ENCODE measurements at places on chromosomes 16 and 17.

GRCh38 chr16:69384974-69385373 is 833 bp downstream of the TERF2 start:
- no peak for DNase-seq

- DNase-seq = no peak
Measured at GRCh38 chr16:13036600-13036999, 135.2 kb downstream of the SHISA9 start.

GRCh38 chr16:88570691-88571092 is 489 bp downstream of the ZC3H18 start:
- DNase-seq = peak; percentile 40

DNA sequence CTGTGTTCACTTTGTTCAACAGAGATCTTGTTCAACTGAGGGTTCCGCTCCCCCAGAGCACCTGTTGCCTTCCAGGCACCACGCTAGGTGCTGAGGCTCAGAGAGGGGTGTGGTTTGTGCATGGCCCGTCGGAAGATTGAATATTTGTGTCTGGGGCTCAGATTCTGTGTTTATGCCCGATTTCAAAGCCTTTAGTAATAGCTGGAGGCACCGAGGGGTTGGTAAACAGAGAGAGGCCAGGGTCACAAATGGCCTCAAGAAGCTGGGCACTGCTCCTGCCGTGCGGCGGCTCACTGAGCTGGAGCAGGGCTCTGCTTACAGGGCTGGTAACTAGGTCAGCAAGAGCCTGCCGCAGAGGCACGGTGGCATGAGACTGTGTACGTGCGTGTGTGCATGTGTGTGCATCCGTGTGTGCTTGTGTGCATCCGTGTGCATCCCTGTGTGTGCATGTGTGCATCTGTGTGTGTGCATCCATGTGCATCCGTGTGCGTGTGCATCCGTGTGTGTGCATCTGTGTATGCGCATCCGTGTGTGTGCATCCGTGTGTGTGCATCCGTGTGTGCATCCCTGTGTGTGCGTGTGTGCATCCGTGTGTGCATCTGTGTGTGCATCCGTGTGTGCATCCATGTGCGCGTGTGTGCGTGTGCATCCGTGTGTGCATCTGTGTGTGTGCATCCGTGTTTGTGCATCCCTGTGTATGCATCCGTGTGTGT is 5.4 kb downstream of the ITGAE start:
- no peak for DNase-seq

GRCh38 chr16:81904320-81904719 is 107.0 kb downstream of the SDR42E1 start:
- no peak for DNase-seq

GRCh38 chr17:45847747-45848146 is 3.1 kb downstream of the SPPL2C start:
- DNase-seq = no peak

DNA sequence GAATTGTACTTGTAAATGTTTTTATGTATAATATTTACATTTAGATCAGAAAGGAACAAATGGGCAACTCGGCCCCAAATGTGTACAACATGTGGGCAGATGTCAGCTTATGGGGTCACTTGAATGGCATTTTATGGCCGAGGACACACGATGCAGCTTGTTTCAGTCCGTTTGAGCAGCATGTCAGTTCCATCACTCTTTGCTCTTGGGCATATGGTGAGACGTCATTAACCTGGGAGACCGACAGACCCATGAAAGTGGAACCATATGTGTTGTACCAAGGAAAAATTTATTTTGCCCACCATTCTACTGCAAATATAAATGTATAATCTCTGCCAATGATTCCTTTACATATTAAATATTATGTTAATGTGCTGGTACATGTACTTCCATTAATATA is 561.9 kb upstream of the SOX9 start:
- DNase-seq = no peak

DNA sequence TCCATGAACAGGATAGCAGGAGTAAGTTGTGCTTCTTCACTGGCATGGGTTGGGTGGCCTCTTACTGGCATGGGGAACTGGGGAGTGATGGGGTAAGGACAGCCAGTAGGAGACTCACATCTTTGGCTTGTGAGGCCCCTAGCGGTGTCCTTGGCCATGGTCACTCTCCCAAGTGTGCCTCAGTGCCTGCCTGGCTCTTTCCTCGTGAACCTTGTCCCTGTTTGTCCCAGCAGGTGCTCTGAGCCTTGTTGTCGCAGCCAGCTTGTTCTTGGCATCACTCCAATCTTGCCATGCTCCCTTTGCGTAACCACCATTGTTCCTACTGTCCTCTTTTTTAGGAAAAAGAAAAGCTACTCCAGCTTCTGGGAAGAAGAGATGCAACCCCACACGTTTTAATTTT is 53.6 kb upstream of the SDK2 start:
- no peak for DNase-seq

DNA sequence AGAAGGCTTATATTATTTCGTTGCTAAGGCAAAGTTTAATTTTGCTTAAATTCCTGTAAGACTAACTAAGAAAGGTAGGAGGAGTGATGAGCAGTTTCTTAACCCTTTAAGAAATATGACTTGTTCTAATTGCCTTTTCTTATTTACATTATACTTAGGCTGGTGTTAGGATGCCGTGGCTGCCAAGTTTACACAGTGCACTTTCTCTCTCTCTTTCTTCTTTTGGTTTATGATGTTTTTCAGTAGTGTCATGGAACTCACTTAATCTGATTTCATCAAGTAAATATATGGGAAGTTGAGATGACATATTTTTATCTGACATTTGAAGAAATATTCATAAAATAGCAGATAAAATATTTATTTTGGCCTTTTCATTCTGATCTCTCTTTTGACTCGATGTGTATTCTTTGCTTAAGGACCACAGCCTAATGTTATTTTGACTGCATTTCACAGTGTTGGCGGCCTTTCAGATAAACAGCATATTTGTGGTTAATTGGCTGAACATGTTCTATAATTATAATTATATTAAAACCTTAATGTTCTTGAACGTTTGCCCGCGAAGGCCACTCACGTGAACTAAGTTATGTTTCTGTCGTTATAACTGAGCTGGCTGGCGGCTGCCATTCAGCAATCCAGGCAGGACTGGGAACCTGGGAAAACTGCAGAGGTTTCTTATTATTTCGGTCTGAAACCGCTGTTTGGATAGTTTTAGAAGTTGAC is 191.6 kb downstream of the WWOX start:
- DNase-seq = no peak

DNA sequence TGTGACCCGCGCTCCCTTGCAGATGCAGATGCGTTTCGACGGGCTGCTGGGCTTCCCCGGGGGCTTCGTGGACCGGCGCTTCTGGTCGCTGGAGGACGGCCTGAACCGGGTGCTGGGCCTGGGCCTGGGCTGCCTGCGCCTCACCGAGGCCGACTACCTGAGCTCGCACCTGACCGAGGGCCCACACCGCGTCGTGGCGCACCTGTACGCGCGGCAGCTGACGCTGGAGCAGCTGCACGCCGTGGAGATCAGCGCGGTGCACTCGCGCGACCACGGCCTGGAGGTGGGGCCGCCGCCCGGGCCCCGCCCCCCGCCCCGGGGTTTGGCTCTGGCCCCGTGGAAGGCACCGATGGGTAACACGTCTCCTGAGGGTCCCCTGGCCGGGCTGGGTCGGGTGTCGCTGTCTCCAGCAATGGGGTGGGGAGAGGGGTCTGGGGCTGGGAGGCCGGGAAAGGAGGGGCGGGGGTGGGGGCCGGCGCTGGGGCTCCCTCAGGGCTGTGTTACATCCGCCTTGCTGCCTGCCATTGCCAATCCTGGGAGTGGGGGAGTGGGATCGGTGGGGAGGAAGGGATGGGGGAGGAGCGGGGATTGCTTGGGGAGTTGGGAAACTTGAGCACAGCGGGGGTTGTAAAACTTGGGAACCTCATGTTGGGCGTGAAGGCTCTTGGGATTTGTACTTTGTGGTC is 737 bp downstream of the NUDT16L1 start:
- DNase-seq = peak; percentile 29

DNA sequence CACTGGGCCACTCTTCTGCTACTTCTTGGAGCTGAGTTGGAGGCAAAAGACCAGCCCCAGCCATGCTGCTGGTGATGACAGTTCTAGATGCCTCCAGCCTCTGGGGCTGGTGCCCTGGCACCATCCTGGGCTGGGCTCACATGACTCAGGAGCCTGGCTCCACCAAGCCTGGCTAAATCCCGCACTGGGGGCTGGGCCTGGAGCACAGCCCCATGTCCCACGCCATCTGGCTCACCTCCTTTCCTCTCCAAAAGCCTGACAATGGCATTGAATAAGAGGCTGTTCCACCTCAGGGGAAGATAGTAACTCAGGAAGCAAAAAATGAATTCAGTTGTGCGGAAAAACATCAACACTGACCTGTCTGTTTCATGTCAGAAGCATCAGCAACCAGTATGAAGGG is 45.1 kb upstream of the MTSS2 start:
- DNase-seq = no peak

DNA sequence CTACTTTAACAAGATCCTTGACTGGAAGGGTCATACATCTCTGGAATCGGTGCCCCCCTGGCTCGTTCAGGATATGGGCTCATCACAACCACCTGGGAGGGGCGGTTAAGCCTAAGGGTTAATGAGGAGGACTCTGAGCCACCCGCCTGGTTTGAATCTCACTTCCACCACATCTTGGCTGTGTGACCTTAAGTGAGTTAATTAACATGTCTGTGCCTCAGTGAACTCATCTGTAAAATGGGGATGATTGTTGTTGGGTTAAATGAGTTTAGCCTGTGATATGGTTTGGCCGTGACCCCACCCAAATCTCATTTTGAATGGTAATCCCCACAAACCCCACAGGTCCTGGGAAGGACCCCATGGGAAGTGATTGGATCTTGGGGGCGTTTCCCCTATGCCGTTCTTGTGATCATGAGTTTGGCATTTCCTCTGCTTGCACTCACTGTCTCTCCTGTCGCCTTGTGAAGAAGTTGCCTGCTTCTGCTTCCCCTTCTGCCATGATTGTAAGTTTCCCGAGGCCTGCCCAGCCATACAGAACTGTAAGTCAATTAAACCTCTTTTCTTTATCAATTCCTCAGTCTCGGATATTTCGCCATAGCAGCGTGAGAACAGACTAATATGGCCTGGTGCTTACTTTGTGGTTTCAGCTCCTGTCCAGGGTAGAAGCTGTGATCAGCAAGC is 214.0 kb upstream of the CIBAR2 start:
- no peak for DNase-seq

DNA sequence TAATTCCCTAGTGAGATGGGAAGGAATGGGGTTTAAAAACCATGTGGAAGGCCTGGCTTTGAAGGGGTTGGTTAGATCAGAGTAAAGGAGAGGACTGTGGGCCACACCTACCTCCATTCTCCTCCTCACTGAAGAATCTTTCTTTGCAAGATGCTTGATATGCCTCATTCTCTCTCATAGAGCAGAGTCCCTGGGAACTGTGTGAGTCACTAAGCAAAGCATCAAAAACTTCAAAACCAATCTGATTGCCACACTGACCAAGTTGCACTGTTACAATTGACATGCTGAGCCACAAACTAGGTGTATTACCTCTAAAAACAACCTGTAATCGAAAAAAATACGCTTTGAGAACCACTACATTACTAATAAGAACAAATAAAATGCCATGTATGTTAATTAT is 2.0 kb downstream of the TUBD1 start:
- no peak for DNase-seq

GRCh38 chr17:14875557-14876412 is 389.3 kb downstream of the PMP22 start:
- no peak for DNase-seq

GRCh38 chr16:14097182-14097959 is 26.3 kb downstream of the MRTFB start:
- no peak for DNase-seq

DNA sequence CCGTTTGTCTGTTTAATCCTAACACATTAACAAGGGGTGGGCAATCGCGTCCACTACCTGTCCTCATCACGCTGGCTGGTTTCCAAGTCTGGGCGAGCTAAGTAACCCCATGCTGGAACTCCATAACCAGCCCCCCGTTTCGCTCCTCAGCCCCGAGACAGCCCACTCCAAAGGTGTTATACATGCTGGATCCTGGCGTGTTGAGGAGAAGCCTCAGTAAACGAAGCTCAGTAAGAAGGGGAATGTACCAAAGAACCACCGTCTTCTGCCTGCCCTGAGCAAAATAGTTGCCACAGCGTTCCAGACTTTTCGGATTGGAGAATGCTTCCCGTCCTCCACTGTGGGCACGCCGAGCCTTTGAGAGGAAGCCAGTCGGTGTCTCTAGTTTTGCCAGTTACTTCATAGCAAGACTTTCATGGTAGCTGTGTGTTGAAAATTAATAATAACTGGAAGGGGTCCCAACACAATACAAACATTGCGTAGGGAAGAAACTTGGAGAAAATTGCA is 16.1 kb upstream of the C17orf78 start:
- no peak for DNase-seq

- no peak for DNase-seq
Measured at GRCh38 chr17:7987112-7987893, 15.1 kb upstream of the GUCY2D start.

GRCh38 chr17:73343739-73344454 is 32.1 kb upstream of the CDC42EP4 start:
- no peak for DNase-seq

DNA sequence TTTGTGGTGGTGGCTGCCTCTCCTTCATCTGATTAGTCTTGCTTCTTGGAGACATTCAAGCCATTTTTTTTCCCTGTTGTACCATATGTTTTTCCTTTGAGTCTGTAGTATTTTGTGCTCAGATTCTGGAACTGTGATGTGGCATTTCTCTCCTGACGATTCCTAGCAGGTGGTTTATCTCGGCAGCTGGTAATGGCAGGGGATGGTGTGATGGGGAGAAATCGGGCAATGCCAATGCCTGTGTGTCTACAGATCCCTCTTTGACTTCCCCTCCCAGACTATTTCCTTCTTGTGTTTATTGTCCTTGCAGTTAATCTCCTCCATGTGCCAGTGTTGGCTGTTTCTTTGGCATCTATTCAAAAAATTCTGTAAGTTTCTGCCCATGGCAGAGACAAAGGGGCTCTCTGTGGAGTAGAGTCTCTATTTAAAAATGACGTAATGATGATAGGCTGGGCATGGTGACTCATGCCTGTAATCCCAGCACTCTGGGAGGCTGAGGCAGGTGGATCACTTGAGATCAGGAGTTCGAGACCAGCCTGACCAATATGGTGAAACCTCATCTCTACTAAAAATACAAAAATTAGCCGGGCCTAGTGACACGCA is 90.2 kb upstream of the ERCC4 start:
- no peak for DNase-seq

GRCh38 chr17:49021095-49021767 is 24.0 kb downstream of the IGF2BP1 start:
- DNase-seq = no peak

GRCh38 chr16:70801611-70802010 is 653 bp upstream of the VAC14 start:
- DNase-seq = no peak
